ENCODE measurements at places on chromosomes 1 and 21. TPM values are rescaled to one million over a fixed set of nuclear protein-coding genes. Genes with fewer than 3 reads are reported as not detected.

GRCh38 chr1:23980728-23981070, 572 bp upstream of the SRSF10 start:
- peak overlapping the region; percentile 98 for H3K27ac ChIP-seq
- DNase-seq, result peak; percentile 92
- H3K27me3 ChIP-seq, result no peaks in the 10 kb centered on the region
- peak overlapping the region; percentile 98 for H3K4me3 ChIP-seq

GRCh38 chr1:62621907-62622306, 24.6 kb downstream of the ANGPTL3 start:
- H3K36me3 ChIP-seq, result peaks cover 18% of the 10 kb centered on the region
- no peak overlapping the region for H3K27ac ChIP-seq
- no peaks in the 10 kb centered on the region for H3K27me3 ChIP-seq

DNA sequence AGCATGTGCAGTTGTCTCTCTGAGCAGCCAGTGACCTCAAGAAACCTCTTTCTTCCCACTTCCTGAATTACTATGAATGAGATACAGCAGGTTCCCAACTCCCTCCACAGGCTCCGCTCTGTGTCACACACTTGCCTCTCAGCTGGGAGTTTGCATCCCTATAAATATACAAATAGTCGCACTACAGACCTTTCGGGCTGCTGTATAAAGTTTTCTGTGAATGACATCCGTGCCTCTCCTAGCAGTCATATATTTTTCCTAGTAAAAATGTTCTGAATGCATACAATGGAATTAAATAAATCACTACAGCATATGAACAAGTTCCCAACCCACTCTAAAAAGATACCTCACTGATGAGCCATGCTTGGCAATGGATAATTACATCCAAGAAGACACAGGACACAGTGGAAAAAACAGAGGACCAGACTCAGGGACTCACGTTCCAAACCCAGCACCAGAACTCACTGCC, 66.8 kb downstream of the CAPZB start:
- peaks cover 16% of the 10 kb centered on the region for H3K36me3 ChIP-seq
- no peak overlapping the region for H3K4me3 ChIP-seq
- DNase-seq, result no peak
- no peaks in the 10 kb centered on the region for H3K27me3 ChIP-seq
- no peaks in the 10 kb centered on the region for H3K4me1 ChIP-seq
- no peak overlapping the region for H3K27ac ChIP-seq

GRCh38 chr1:235461954-235462353, 42.3 kb downstream of the B3GALNT2 start:
- no peak overlapping the region for H3K4me3 ChIP-seq
- H3K36me3 ChIP-seq, result peaks cover 19% of the 10 kb centered on the region
- no peak overlapping the region for H3K27ac ChIP-seq
- no peaks in the 10 kb centered on the region for H3K27me3 ChIP-seq

DNA sequence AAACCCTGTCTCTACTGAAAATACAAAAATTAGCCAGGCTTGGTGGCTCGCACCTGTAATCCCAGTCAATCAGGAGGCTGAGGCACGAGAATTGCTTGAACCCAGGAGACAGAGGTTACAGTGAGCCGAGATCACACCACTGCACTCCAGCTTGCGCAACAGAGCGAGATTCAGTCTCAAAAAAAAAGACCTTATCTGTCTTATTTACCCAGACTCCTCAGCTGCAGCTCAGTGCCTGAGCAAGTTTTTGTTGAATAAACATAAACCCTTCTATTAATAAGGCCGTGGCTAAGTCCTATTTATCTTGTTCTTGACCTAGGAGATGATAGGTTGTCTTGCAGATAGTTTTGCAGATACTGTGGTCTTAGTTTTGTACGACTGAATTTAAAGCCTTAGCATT, 136.4 kb upstream of the TMEM51 start:
- DNase-seq, result no peak
- no peaks in the 10 kb centered on the region for H3K4me1 ChIP-seq
- H3K36me3 ChIP-seq, result no peaks in the 10 kb centered on the region
- H3K27me3 ChIP-seq, result no peaks in the 10 kb centered on the region

- no peak overlapping the region for H3K27ac ChIP-seq
- no peak overlapping the region for H3K4me3 ChIP-seq
- no peak for DNase-seq
- no peaks in the 10 kb centered on the region for H3K36me3 ChIP-seq
These were observed 17.5 kb downstream of the LRRIQ3 start for GRCh38 chr1:74180490-74180889.

DNA sequence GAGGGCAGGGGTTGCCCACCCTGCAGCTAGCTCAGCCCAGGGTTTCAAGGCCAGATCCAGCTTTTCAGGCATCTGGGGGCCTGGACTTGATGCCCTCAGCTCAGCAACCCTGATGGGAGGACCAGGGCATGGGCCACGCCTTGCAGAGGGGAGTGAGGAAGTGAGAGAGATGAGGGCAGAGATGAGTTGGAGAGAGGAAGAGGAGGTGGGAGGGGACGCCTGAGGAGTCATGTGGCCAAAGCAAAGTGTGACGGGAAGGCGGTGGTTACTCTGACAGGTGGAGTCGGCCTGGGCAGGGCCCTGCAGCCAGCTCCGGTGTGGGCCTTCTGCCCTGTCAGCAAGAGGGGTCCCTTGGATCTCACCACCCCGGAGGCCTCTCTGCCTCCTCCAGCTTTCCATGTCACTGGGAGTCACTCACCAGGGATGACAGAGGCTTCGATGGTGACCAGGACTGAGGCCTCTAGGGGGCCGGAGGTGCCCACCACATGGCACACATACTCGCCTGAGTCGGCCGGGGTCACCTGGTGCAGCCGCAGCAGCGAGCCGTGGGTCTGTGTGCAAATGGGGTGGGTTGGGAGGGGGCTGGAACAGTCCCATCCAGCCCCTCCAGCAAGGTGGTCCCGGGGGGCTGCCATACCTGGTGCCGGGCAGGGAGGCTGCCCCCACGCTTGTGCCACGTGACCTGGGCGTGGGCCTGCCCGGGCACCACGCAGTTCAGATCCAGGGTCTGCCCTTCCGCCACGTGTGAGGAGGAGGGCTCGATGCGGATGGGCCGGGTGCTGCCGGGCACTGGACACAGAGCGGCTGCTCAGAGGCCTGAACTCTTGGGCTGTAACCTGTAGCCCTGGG, 40.4 kb downstream of the LDLRAD2 start:
- H3K4me1 ChIP-seq, result no peaks in the 10 kb centered on the region
- H3K27ac ChIP-seq, result no peak overlapping the region
- DNase-seq, result no peak
- no peak overlapping the region for H3K4me3 ChIP-seq

- H3K4me3 ChIP-seq, result no peak overlapping the region
- H3K27me3 ChIP-seq, result peaks cover 12% of the 10 kb centered on the region
- H3K27ac ChIP-seq, result no peak overlapping the region
These were observed 156.9 kb upstream of the COL6A1 start for GRCh38 chr21:45824546-45825215.

DNA sequence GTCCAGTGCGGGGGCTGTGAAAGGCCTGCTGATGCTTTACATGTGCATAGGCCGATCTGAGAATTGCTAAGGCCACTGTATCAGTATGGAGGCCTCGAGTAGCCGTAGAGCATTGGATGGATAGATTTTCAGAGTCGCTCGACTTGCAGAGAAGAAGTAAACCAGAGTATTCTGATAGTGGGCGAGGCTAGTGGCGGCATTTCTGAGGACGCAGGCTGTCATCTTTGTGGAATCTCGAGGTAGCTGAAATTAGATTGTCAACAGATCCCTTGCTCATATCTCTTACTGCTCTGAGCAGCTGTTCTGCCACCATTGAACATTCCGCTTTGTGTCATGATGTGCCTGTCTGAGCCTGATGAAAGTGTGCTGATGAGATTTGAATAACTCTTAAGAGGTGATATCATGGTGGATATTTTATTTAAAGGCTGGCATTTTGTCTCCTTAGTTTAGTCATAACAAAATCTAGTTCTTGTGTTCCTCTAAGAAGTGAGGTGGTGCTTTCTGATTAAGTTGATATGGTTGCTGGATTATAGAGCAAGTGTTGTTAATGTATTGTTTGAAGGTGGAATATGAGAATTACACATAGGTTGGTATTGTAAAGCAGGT, 1.5 kb downstream of the KIF1B start:
- H3K27me3 ChIP-seq, result no peaks in the 10 kb centered on the region
- peak overlapping the region; percentile 98 for H3K4me3 ChIP-seq
- peak overlapping the region; percentile 89 for H3K27ac ChIP-seq
- H3K36me3 ChIP-seq, result peaks cover 2% of the 10 kb centered on the region

GRCh38 chr1:31562707-31563360, 13.5 kb upstream of the TINAGL1 start:
- H3K27ac ChIP-seq, result peak overlapping the region; percentile 2
- peaks cover 6% of the 10 kb centered on the region for H3K4me1 ChIP-seq
- DNase-seq, result peak; percentile 26
- H3K36me3 ChIP-seq, result no peaks in the 10 kb centered on the region

Gene LAX1
- total RNA-seq, result not detected

Gene ASAP3
- 19.7 TPM for total RNA-seq

Gene PDPN
- not detected for total RNA-seq

Gene BACE2
- not detected for total RNA-seq

Gene CYP4A22
- not detected for total RNA-seq
